ENCODE measurements at places on chromosomes 6 and 20. TPM values are rescaled to one million over a fixed set of nuclear protein-coding genes. Genes with fewer than 3 reads are reported as not detected.

Gene KCNB1
- total RNA-seq: not detected

Gene SNAP25
- total RNA-seq: 0.17 TPM

Gene LRFN2
- not detected for total RNA-seq

Gene KIF25
- total RNA-seq: not detected

Gene TAF11
- 30.2 TPM for total RNA-seq

Gene CHMP4B
- total RNA-seq: 87.6 TPM

Gene TMC2
- total RNA-seq: not detected

Gene CAPN11
- total RNA-seq: not detected

Gene BANF2
- not detected for total RNA-seq

Gene HLA-DOA
- 3.6 TPM for total RNA-seq

Gene CITED2
- 66.4 TPM for total RNA-seq

Gene GPX5
- total RNA-seq: not detected

Gene GINS1
- total RNA-seq: 35.2 TPM

Gene DPM1
- 77.6 TPM for total RNA-seq

Gene GSTA3
- not detected for total RNA-seq

Gene DPPA5
- not detected for total RNA-seq

Gene DACT2
- total RNA-seq: not detected

Gene NKAIN4
- not detected for total RNA-seq

Gene ARMH2
- total RNA-seq: not detected

Gene ABHD16B
- total RNA-seq: not detected

Gene WFDC8
- total RNA-seq: not detected

Gene TBXT
- not detected for total RNA-seq

Gene ME1
- 0.44 TPM for total RNA-seq

Gene RBL1
- total RNA-seq: 44.1 TPM

Gene NRSN1
- total RNA-seq: not detected

Gene PTGIS
- 7.9 TPM for total RNA-seq

Gene FAM217A
- total RNA-seq: not detected

Gene SIGLEC1
- not detected for total RNA-seq

Gene TTLL9
- not detected for total RNA-seq

Gene HAO1
- not detected for total RNA-seq

Gene FNDC1
- not detected for total RNA-seq

Gene NFATC2
- 45.2 TPM for total RNA-seq

Gene GRM4
- total RNA-seq: 0.08 TPM

Gene DDR1
- total RNA-seq: 8.7 TPM

Gene MAFB
- 0.11 TPM for total RNA-seq

Gene BCKDHB
- total RNA-seq: 17.8 TPM

Gene MYL9
- 0.17 TPM for total RNA-seq

Gene DDO
- not detected for total RNA-seq
